ENCODE measurements at places on chromosomes 16 and 17. TPM values are rescaled to one million over a fixed set of nuclear protein-coding genes. Genes with fewer than 3 reads are reported as not detected.

CEP112 gene
- 8.1 TPM for total RNA-seq

SLC6A2 gene
- total RNA-seq: not detected

ASGR1 gene
- total RNA-seq: 0.59 TPM

C1QTNF8 gene
- total RNA-seq: not detected

MRPL10 gene
- total RNA-seq: 49.3 TPM

OMG gene
- 0.16 TPM for total RNA-seq

CTRB2 gene
- not detected for total RNA-seq

NOL11 gene
- 50.4 TPM for total RNA-seq

KCNAB3 gene
- 4.2 TPM for total RNA-seq

ZNF785 gene
- 16.3 TPM for total RNA-seq

SNF8 gene
- total RNA-seq: 156 TPM

RNF157 gene
- 0.17 TPM for total RNA-seq

GAST gene
- total RNA-seq: not detected

CACNG4 gene
- not detected for total RNA-seq

ADAD2 gene
- total RNA-seq: not detected

Data from MCF 10A (cell line).